HCEC 1CT (cell line): ENCODE measurements at places on chromosomes 2 and 18.

GRCh38 chr2:210515911-210516310, 39.4 kb upstream of the LANCL1 start:
- DNase-seq: no peak

GRCh38 chr2:77862120-77862519, 339.9 kb upstream of the LRRTM4 start:
- DNase-seq: no peak

GRCh38 chr2:164439885-164440284, 181.4 kb downstream of the GRB14 start:
- DNase-seq: no peak

DNA sequence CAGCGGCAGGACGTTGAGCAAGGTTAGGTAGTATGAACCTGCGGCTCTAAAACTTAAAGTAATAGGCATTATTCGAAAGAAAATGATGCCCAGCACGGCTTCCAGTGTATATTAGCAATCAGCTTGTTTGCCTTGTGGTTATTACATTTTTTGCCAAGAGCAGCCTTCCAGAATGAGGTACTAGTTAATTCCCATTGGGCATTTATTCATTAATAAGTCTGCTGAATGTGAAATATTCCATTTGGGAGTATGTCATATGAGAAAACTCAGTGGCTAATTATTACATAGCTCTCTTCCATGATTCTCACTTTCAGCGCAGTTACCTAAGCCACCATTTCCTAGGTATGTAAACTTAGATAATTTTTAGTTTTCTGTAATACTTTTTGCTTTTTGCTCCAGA, 12.9 kb downstream of the CRIM1 start:
- no peak for DNase-seq

- DNase-seq: peak; percentile 90
These were observed 39.7 kb upstream of the NEDD4L start for GRCh38 chr18:58004317-58004716.

DNA sequence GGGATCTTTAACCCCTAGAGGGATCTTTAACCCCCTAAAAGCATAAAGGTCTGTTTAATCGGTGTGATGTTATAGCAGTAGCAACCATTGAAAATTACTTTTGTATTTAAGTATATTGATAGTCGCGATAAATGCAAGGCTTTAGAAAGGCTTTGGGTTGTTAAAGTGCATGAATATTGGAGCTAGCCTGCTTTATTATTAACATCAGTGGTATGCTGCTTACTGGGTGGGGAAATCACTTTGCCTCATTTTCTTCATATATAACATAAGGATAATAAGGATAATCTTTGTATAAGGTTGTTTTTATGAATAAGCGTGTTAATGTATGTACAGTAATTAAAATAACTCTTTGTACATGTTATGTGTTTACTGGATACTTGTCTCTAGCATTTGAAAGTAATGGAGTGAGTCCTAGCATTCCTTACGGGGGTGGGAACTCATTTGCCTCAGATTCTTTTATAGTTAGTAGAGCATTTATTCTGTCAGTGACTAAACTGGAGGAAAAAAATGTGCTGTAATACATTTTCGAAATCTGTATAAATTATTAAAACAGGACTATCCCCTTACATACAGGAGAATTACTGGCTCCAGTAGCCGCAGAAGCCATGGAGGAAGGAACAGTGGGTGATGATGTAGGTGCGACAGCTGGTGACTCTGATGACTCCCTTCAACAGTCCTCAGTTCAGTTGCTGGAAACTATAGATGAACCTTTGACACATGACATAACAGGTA, 122.2 kb downstream of the BIRC6 start:
- peak; percentile 30 for DNase-seq

DNA sequence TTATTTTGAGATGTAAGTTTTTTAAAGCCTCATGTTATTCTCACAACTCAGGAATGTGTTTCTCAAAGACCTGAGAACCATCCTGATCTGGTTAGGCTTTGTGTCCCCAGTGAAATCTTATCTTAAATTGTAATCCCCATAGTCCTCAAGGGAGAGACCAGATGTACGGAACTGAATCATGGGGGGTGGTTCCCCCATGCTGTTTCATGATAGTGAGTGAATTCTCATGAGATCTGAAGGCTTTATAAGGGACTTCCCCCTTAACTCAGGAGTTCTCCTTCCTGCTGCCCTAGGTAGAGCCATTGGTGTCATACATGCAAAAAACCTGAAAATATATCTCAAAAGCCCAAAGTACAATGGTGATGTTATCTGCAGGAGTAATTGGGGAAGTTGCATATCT, 836.7 kb downstream of the CBLN2 start:
- no peak for DNase-seq

- DNase-seq: no peak
These were observed 7.1 kb downstream of the RBM45 start for GRCh38 chr2:178119179-178119922.

DNA sequence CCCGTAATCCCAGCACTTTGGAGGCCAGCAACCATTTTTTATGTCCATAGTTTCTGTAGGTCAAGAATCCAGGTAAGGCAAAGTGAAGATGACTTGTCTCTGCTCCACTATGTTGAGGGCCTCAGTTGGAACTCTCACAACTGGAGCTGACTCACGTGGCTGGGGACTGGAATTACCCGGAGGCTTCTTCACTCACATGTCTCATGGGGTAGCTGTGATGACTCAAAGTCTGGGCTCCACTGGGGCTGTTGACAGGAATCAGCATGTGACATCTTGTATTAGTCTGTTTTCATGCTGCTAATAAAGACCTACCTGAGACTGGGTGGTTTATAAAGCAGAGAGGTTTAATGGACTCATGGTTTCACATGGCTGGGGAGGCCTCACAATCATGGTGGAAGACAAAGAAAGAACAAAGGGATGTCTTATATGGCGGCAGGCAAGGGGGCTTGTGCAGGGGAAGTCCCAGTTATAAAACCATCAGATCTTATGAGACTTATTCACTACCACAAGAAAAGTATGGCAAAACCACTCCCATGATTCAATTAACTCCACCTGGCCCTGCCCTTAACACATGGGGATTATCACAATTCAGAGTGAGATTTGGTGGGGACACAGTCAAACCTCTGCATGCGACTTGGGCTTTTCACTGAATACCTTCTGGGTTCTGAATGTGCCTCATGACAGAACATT, 7.8 kb upstream of the PPP1R1C start:
- peak; percentile 74 for DNase-seq

- no peak for DNase-seq
These were observed 87.1 kb downstream of the MEP1B start for GRCh38 chr18:32276906-32277305.

DNA sequence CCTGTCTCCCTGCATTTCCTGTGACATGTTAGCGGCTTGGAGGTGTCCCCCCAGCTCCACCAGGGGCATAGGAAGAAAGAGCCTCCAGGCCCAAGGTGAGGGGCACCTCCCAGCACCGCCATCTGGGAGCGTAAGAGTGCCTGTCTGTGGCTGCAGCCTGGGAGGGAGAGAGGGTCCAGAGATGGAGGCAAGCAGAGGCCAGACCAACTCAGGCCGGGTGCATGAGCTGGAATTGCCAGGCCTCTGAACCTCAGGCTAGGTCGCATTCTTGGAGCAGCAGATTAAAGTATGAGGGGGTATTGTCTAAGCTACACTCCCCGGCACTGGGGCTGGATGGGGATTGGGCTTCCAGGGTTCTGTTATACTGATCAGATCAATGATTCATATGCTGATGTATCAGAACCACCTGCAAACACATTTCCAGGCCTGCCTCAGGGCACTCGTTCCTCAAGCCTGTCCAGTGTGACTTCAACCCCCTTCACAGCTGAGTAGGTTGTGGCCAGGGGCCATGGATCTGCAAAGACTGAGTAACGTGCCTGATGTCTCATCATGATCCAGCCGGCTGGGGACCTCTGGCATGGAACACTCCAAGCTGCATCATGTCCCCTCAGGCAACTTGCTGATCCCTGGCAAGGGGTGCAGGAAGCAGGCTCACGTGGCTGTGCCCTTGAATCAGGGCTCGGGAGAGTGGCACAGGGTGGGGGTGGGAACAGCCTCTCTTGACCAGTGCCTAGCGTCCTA, 73.2 kb downstream of the HS1BP3 start:
- peak; percentile 63 for DNase-seq

DNA sequence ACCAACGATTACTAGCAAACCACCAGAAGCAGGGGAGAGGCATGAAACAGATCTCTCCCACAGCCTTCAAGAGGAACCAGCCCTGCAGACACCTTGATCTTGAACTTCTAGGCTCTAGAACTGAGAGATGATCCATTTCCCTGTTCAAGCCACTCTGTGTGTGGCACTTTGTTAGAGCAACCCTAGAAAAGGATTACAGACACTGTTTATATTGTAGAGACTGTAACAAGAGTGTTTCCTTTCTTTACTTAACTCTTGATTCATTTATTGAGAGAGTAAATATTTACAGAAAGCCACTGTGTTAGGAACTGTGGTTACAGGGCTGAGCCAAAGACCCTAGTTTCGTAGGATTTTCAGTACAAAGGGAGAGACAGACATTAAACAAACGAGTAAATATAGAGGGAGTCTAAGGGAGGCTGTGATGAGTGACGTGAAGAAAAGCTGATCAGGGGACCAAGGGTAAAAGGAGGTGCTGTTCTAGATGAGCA, 10.9 kb downstream of the CCDC68 start:
- peak; percentile 5 for DNase-seq

- no peak for DNase-seq
These were observed 606.0 kb upstream of the GCFC2 start for GRCh38 chr2:76316691-76317090.

GRCh38 chr2:14633461-14634181, 1.1 kb downstream of the LRATD1 start:
- no peak for DNase-seq

GRCh38 chr2:239101807-239102206, 253.9 kb downstream of the TWIST2 start:
- DNase-seq: no peak

DNA sequence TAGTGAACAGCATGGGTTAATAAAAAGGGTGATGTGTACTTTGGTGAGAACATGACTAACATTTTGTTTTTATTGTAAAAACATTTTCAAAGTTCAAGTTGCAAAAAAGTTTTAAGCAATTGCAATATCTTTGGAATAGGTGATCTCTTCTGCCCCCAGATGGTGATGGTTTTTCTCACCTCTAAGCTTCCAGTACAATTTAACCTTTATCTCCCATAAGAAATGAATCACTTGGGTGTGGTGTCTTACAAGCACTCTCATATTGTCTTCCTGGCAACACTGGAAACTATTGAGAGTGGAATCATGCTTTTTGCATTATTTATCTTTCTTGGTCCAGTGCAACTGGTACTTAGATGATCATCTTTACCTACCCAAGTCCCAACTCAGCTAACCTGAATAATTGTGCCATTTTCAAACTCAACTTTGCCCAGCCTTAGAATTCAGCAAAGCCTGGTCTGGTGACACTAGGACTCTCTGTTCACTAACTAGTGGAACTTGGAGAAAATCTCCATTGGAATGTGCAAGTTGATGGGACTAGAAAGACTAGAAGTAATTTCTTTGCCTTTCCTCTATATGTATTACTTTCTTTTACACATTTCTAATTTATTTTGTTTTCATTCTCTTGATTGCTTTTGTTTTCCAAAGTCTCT, 964.7 kb upstream of the ZEB2 start:
- DNase-seq: peak; percentile 74

GRCh38 chr2:127067620-127068350, 39.2 kb downstream of the BIN1 start:
- DNase-seq: peak; percentile 27

GRCh38 chr2:228352048-228352447, 170.6 kb upstream of the SPHKAP start:
- no peak for DNase-seq

- DNase-seq: no peak
These were observed 26.5 kb downstream of the ACVR1 start for GRCh38 chr2:157849591-157849990.

DNA sequence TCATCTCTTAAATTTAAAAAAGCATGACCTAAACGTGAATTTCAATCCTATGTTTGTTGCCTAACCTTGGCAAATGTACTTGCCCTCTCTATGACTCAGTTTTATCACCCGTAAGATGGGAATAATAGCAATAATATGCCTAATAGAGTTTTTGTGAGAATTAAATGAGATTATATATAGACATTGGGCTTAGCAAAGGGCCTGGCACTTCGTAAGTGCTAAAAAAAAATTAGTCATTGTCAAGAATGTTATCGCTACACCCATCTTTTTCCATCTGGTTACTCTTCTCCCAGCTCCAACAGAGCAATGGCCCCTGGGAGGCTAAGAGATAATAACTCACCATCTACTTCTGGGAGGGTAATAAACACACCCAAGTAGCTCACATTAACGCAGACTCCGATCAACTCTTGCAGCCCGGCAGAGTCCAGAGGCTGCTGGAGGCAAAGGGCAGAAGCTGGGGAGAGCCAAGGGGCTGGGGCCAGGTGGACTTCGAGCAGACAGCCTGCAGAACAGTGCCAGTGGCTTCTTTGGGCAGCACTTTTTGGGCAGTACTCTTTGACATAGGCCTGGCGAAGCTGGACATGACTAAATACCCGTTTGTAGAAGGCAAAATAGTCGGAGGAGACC, 63.9 kb upstream of the STPG4 start:
- DNase-seq: no peak

GRCh38 chr2:1156059-1156458, 205.4 kb downstream of the SNTG2 start:
- DNase-seq: no peak

GRCh38 chr2:160125828-160126227, 63.4 kb upstream of the PLA2R1 start:
- no peak for DNase-seq

GRCh38 chr2:43255296-43255910, 29.0 kb upstream of the ZFP36L2 start:
- no peak for DNase-seq

DNA sequence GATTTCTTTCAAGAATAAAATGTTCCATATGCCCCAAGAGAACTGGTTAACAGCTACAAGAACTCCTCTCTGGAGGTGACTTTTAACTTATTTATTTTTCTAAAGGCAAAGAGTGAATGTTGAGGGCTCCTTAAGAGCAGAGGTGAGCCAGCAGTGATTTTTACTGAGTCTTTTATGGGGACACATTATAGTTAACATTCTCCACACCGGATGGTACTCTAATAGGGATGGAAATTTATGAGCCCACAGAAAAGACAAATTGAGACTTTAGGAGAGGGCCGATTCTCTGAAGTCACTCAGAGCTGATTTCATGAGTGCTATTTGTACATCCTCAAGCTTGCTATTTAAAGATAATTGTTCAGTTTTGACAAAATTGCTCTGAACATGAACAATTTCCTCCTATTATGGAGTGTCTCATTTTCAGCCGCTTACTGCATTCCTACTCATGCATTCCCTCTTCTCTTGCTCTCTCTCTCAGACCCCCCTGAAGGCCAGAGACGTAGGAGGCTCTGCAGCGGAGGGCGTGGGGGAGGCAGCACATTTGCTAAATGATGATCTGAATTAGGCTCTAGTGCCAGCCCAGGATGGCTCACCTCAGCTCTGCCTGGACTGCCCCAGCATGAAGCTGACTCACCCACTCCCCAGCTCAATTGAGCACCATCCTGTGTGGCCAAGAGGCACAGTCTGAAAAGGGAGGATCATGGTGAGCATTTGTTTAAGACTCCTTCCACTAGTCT, 5.9 kb upstream of the RPL37A start:
- DNase-seq: peak; percentile 56

GRCh38 chr2:10014418-10015190, 28.7 kb upstream of the KLF11 start:
- no peak for DNase-seq

- DNase-seq: no peak
These were observed 204.6 kb downstream of the CTNNA2 start for GRCh38 chr2:79717364-79718007.
